Stimulated activated CD8-positive, alpha-beta memory T cell treated with anti-CD3 and anti-CD28 coated beads, Interleukin-4, amount 100 ng/mL, for 24 hours (primary cell): ENCODE measurements at places on chromosomes 11 and 22.

DNA sequence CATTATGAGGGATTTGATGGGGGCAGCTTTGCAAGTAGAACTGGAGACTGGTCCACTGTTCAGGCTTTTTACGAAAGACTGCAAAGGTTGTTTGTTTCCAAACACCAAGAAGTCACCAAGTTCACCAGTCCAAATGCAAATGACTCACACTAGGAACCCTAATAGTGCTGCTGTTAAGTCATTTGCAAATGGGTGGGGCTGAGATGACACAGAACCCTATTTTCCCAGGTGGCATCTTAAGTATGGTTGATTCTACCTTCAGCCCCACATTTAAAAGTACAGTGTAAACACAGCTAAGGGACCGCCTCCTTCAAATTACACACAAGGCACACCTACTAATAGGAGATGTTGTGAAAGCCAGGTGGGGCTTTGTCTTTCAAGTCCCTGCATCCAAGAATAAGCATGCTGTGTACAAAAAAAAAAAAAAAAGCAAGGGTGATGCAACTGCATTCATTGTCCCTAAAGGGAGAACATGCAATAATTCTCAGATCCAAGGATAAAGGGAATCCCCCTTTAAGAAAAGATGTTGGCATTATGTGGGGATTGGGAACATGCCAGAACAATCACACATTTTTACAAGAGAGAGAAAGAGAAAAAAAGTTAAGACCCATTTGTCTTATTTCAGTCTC, 27.3 kb downstream of the BDNF start:
- no peak for DNase-seq

DNA sequence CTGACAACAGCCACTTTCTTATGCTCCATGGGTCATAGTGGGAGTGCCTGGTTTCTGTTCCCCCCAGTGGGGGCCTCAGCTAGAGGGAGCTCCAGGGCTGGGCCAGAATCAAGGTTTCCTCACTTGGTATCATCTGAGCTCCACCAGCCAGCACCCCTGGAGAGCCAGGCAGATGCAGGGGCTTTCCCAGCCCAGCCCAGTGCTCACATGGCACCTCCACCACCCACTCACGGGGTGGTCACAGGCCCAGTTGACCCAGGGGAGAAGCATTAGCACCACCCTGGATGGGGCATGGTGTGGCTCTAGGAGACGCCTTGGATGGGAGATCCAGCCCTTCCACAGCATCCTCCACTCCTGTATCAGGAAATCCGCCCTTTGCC, 24.1 kb upstream of the WNT7B start:
- DNase-seq = no peak

DNA sequence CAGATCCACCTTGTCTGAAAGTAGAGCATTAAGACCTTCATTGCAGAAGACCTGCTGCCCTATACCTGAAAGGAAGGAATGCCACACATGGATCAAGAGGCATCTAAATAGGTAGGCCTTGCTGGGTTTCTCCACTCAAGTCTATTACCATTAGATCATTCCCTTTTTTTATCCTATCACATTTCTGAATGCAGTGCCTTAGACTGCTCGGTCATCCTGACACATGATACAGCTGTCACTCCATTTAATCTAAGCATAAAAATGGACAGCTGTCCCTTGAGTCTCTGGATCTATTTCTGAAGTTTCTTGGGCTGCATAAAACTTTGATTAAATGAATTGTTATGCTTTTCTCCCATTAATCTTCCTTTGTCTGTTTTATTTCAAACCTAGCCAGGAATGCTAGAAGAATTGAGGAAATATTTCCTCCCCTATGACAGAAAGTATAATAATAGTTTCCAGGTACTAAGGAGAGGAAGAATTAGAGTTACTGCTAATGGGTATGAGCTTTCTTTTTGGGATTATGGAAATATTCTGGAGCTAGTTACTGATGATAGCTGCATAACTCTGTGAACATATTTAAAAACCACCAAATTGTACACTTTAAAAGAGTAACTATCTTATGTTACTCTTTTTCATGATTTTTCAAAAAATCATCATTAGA, 88.0 kb downstream of the DLG2 start:
- no peak for DNase-seq

DNA sequence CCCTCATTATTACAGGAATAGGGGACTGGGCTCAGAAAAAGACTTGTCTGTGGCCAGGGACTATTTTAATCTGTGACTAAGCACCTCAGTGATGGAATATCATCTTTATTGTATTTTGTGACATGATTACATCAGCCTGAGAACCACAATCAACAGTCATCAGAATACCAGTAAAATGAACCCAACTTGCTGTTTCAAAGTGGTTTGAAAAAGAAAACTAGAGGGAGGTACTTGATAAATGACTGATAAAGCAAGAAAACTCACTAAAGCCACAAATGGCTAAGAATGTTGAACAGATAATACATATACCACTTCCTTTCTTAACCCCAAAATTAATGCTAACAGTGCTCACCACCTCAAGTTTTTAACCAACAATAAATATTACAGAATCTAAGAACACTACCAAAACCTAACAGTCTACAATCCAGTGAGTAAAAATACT, 155.7 kb downstream of the ATG16L2 start:
- DNase-seq = no peak

- no peak for DNase-seq
These were observed 651.4 kb upstream of the CHORDC1 start for GRCh38 chr11:90874281-90874680.

DNA sequence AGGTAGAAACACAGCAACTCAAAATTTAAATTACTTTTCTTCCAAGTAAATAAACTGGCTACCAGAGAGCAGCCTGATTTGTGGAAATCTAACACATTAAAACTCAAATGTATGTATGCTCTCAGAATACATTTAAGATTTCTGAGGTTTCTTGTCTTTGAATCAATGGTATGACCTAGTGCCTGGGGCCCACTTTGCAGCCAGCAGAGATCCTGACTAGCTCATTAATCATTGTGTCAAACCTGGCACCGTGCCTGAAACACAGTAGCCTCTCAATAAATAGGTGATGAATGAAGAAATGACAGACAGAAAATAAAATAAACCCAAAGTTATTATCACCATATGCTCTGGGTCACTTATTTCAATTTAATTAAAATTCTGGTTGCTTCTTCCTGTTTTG, 176.2 kb upstream of the FAT3 start:
- DNase-seq = no peak
